HT-29 (cell line): ENCODE measurements at places on chromosomes 3 and 15. TPM values are rescaled to one million over a fixed set of nuclear protein-coding genes. Genes with fewer than 3 reads are reported as not detected.

DNA sequence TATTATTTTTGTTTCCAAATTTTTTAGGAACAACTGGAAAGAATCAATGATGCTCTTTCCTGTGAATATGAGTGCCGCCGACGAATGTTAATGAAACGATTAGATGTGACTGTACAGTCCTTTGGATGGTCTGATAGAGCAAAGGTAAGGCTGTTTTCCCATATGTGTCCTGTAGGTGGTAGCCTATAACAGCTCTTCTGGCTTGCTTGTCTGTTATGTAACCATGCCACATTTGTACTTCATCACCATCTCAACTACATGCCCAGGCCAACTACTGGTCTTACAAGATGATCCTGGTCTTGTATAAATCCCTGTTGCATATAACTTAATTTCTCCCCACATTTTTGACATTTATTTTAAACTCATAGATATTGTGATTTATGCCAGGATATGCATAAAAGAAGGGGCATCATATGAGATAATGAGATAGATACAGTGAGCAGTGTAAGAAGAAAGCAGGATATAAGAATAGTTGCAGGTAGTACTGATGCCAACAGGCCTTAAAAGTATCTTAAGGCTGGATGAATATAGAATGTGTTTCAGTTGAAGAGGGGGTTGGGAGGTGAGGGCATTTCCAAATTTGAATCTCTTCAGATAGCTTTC lies 20.3 kb downstream of the FAM98B start:
- peak; percentile 88 for DNase-seq

- no peak for DNase-seq
Observed at GRCh38 chr3:149883134-149883533, 70.1 kb downstream of the RNF13 start.

DNA sequence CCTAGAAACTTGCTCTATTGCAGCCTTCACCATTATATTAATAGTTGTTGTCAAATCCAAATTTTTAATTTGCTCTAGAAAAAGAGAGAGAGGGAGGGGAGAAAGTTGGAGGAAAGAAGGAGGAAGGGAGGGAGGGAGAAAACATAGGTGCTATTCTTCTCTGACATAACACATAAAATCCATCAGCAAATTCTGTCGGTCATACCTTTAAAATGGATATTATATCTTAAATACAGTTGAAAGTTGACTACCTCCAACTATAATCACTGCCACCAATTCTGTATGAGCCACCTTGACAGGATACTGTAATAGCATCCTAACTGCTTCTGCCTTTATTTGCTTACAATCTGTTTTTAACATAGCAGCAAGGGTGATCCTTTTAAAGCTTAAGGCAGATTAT lies 314.7 kb upstream of the ALCAM start:
- no peak for DNase-seq

DNA sequence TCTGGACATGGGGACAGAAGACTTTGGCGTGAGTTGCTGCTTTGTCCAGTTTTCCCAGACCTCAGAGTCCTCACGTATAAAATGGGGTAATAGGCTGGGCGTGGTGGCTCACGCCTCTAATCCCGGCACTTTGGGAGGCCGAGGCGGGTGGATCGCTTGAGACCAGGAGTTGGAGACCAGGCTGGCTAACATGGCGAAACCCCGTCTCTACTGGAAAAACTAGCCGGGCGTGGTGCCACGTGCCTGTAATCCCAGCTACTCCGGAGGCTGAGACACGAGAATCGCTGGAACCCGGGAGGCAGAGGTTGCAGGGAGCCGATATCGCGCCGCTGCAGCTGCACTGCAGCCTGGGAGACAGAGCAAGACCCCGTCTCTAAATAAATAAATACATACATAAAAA lies 22.7 kb upstream of the IGF1R start:
- DNase-seq = no peak

The MME gene
- 0.03 TPM in 1 of 2 replicates, not detected in the other for total RNA-seq
